ENCODE measurements at places on chromosomes 7 and 10.

DNA sequence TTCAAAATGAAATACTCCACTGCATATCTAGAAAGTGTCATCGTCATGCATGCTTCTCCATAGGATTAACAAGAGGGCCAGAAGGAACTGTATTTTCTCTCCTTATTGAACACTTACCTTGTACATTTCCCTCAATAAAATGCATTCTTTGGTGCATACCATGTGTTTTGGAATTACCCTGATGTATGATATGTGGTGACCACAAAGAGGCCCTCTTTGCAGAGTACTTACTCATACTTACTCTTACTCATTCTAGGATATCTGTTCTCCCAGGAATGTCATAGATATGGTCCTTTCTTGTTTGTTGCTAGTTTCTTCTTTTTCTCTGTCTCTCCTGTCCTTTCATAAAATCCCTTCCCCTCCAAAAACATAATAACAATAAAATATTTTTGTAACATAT, 1087.1 kb upstream of the POT1 start:
- DNase-seq = no peak

- no peak for DNase-seq
Observed at GRCh38 chr10:114403541-114404161, 651 bp downstream of the AFAP1L2 start.

- DNase-seq = no peak
Observed at GRCh38 chr10:22389856-22390589, 44.7 kb downstream of the SPAG6 start.

- DNase-seq = no peak
Observed at GRCh38 chr7:144780071-144780608, 55.7 kb downstream of the TPK1 start.

- DNase-seq = no peak
Observed at GRCh38 chr7:108049962-108050361, 47.0 kb upstream of the LAMB1 start.

GRCh38 chr7:124996778-124997177, 67.2 kb upstream of the POT1 start:
- no peak for DNase-seq

DNA sequence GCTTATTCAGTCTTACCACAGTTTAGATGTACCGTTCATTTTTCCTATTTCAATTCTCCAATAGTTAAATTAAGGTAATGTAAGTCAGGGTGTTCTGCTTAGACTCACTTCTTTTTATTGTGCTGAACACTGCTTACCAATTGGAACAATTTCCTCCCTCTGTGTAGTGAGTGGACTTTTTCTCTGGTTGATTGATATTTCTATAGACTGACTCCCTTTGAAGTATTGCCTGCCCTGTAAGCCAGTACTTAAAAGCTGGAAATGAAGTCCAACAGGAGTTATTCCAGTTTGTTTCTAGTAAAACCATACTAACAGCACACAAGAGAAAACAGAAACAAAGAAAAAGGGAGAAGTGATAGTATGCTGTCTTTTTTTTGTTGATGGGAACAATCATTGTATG, 1674.9 kb downstream of the REEP3 start:
- DNase-seq = no peak

DNA sequence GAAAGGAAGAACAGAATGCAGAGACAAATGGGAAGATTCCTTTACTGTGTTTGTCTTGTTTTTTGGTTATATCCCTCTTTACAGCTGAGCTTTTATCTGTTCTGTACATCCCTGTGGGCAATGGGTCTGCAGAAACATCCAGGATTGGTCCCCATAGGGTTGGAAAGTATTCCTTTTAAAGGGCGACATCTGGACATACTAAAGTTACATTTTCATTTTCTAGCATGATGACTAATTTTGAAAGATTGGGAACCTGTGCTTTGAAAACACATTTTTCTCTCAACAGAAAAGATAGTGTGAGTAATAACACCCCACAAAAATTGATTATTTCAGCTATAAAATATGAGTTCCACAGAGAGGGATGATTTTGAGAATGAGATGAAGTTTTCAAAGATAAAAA, 435.8 kb downstream of the GPAM start:
- peak; percentile 3 for DNase-seq

- no peak for DNase-seq
Observed at GRCh38 chr7:70574970-70575799, 556.8 kb upstream of the GALNT17 start.

- no peak for DNase-seq
Observed at GRCh38 chr10:104608091-104608828, 32.8 kb upstream of the SORCS3 start.

DNA sequence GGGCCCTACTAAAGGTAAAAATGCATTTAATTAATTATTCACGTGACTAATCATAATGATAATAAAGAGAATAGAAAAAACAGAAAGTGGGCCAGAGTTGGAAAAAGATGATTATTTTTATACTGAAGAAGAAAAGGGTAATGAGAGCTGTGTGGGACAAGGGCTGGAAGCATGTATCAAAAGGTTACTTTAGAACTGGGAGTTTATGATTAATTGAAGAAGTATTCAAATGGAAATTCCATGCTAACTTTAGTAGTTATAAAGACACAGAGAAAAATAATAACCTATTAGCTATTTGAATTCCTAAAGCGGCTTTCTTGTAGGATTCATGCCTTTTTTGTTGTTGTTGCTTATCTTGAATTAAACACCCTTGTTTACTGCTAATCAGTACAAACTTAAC, 49.9 kb downstream of the MKX start:
- DNase-seq = no peak

DNA sequence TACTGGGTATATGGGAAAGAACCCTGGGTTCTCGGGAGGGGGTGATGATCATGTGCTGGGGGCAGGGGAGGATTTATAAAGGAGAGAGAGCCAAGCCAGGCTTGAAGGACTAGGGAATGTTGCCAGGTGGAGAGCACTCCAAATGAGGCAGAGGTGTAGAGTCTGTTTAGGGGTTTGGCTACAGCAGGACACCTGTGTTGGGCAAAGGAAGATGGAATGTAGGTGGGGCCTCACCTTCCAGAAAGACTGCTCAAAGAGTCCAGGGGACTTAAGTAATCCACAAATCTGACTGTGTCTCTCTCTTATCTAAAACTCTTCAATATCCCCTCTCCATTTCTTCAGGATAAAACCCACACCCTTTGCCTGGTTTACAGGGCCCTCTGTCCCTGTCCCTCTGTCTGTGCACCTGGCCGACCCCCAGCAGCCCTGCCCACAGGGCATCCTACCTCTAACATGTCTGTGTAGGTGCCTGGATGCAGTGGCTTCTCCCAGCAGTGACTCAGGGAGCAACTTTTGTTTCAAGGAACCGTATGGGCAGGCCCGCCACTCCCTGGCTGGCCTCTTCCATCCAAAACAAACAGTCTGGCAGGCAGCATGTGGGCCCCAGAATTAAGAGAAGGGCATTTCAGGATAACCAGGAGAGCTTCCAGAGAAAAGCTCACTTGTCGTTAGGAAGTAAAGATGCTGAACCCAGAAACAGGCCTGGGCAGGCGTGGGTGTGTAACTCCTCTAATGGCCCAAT, 10.6 kb upstream of the PLEKHA1 start:
- DNase-seq = no peak

DNA sequence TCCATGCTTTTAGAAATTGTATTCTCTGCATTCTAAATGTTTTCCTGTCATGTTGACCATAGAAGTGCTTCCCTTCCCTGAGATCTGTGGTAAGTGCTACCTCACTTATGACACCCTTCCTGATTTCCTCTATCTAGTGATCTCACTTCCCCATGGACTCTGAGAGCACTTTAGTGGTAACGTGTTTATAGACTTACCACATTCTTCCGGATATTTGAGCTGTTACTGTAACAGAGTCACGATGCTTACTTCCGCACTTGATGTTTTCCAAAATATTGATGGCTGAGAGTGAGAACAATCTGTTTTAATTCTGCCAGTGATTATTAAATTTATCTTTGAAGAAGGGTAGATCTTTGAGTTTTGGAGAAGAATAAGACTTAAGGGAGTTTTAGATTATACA, 60.1 kb upstream of the NAMPT start:
- no peak for DNase-seq

GRCh38 chr7:149759093-149759860, 14.1 kb downstream of the ZNF467 start:
- no peak for DNase-seq

GRCh38 chr10:86263907-86264306, 102.7 kb downstream of the GRID1 start:
- DNase-seq = no peak

DNA sequence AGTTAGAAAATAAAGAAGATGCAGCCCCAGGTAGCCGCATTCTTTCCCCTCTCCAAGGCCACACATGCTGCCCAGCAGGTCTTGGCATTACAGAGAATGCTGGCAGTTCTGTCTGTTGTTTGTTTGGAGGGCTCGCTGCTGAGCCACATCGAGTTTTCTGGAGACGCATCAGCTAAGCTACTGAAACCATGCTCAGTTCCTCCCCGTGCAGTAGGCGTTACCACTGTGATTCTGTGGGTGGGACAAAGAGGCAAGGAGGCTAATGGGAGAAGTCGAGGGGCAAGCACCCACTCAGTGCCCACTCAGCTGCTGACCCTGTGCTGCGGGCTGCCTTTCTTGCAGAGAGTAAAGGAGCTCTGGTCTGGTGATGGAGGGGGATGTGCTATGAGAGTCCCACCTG, 15.5 kb upstream of the GTPBP4 start:
- DNase-seq = no peak

DNA sequence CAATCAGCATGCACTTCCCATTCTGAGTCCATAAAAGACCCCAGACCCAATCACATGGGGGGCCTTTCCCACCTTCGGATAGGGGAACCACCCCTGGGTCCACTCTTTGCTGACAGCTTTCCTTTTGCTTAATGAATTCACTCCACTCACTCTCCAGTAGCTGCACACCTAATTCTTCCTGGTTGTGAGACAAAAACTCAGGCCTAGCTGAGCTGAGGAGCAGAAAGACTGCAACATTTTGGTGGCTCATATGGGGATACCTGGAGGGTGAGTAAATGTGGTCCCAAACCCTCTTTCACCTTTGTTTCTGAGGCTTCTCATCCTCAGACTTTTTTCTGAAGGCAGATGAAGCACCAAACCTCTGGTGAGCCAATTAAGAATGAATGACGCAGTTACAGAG, 138.1 kb downstream of the WDR11 start:
- no peak for DNase-seq

DNA sequence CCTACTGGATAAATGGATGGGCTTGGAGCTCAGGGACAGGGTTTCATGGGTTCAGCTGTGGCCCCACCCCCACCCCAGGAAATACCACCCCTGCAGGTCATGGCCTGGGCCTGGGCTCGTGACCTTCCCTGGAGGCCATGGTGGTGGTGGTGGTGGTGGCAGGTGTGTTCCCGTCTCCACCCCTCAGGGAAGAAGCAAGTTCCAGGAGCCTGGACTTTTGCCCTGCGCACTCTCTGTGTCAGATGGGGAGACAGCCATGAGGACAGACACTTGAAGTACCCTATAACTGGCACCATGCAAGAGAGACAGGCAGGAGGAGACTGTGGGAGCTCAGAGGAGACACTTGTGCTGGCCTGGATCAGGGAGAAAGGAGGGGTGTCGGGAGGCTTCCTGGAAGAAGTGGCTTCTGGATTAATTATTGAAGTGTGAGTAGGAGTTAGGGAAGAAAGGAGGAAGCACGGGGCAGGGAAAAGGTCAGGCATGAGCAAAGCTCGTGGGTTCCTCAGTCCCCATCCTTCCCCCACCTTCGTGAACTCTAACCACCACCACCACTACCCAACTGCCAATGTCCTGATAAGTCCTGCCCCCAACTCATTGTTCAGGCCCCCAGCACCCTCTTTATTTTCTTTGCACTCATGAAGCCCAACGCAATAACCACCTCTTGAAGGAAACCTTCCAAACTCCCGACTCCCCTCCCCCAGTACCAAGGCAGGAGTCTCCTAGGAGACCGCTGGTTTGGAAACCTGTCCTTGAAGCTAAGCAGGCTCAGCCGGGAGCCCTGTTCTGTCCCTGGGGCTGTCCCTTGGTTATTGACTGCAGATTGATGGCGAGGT, 8.9 kb downstream of the SH2B2 start:
- DNase-seq = no peak

DNA sequence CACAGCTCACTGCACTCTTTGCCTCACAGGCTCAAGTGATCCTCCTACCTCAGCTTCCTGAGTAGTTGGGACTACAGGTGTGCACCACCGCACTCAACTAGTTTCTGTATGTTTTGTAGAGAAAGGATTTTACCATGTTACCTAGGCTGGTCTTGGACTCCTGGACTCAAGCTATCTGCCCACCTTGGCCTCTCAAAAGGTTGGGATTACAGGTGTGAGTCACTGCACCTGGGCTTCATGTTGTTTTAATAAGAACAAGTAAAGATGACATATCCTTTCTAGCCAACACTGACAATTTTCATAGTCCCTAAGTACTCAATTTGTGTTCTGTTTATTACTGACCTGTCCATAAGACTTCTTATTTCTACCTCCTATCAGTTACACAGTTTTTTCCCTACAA, 16.8 kb downstream of the SEMA3C start:
- no peak for DNase-seq

DNA sequence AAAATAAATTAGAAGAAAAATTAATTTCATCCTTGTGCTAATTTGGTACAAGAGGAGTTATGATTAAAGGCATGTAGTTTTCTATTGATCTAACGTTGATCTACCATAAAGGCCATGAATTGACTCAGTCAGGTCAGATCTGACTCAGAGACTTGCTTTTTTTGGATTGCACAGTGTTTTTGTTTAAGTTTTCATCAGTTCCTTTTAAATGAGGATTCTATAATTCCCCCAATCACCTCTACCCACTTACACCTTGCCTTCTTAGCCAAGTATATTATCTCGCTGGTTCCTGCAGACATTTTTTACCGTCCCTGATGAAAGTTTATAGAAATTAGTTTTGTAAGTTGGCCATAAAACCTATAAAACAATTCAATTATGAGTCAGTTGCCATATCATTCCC, 132.4 kb upstream of the PALS2 start:
- DNase-seq = no peak

DNA sequence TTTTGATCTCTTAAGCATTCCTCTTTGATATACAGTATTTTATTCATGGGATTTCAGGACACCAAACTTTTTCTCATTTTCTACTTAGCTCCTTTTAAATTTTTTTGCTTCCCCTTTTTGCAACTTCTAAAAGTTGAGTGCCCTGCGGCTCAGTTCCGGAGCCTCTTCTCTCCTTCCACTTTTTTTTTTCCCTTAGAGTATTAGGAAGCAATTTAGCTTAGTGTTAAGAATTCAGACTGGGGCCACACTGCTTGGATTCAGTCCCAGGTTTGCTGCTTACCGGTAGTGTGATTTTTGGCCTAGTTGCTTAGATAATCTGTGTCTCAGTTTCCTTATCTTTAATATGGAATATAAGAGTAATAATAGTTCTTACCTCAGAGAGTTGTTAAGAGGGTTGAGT, 3.4 kb downstream of the STAM start:
- no peak for DNase-seq

GRCh38 chr7:70492625-70493024, 639.3 kb upstream of the GALNT17 start:
- DNase-seq = no peak

GRCh38 chr10:2917926-2918325, 149.4 kb upstream of the PFKP start:
- no peak for DNase-seq

DNA sequence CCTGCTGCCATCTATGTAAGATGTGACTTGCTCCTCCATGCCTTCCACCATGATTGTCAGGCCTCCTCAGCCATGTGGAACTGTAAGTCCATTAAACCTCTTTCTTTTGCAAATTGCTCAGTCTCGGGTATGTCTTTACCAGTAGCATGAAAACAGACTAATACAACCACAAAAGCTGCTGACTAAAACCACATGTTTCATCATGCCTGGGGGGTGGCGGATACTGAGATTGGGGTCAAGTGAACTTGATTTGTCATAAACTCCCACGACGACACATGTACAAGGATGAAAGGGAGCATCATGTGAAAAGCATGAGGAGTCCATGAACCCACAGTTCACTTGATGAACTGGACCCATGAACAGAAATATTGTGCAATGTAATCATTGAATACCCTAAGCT, 134.9 kb upstream of the ANK3 start:
- no peak for DNase-seq
